Liver (tissue), 10 donors: ENCODE measurements at places on chromosomes 16 and 17. TPM values are rescaled to one million over a fixed set of nuclear protein-coding genes. Genes with fewer than 3 reads are reported as not detected.
A peak's percentile ranks its signal among the peaks of the same experiment; 100 is the strongest.

DNA sequence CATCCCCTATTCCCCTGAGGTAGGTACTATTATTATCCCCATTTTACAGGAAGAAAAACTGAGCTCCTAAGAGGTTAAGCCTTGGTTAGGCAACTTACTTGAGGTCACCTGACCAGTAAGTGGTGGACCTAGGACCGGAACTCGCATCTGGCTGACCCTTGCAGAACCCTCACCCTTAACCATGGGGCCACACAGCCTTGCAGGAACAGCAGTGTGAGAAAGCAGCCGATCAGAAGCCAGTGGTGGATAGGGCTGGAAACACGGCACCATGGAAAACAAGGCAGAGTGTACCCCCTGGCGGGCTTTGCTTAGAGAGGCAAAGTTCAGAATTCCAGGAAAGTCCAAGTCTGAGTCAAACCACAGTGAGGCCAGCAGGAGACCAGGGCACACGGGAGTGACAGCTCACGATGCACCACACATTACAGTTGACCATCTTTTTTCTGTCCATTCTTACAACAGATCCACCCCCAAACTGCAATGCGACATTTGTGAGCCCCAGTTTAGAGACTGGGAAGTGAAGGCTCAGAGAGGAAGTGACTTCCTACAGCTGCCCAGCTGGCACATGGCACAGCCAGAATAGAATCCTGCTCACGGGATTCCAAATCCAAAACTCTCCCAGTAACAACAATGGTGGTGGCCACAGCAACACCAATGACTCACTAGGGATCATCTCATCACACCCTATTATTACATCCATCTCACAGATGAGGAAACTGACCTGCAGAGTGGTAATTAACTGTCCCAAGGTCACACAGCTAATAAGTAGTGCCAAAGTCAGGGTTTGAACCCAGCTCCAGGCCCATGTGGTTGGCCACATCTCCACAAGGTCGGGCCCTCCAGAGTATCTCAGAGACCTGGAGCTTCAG is 20.3 kb downstream of the KIFC3 start:
- DNase-seq: no peak
- H3K36me3 ChIP-seq: peaks cover 21% of the 10 kb centered on the region
- H3K4me3 ChIP-seq: no peak overlapping the region

DNA sequence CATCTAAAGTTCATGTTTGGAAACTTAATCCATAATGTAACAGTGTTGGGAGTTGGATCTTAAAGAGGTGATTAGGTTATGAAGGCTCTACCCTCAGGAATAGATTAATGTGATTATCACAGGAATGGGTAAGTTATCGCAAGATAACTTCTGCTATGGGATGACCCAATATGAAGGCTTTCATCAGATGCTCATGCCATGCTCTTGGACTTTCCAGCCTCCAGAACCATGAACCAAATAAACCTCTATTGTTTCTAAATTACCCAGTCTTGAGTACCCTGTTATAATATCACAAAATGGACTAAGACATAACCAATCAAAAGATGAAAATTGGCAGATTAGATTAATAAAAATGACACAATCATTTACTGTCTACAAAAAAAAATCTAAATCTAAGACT is 906.9 kb upstream of the SOX9 start:
- no peaks in the 10 kb centered on the region for H3K4me1 ChIP-seq
- H3K27me3 ChIP-seq: no peaks in the 10 kb centered on the region
- H3K27ac ChIP-seq: no peak overlapping the region
- no peak for DNase-seq

GRCh38 chr16:50395763-50396710 is 27.2 kb upstream of the BRD7 start:
- H3K4me1 ChIP-seq: no peaks in the 10 kb centered on the region
- no peak overlapping the region for H3K27ac ChIP-seq
- no peak overlapping the region for H3K4me3 ChIP-seq
- H3K27me3 ChIP-seq: no peaks in the 10 kb centered on the region
- DNase-seq: no peak

DNA sequence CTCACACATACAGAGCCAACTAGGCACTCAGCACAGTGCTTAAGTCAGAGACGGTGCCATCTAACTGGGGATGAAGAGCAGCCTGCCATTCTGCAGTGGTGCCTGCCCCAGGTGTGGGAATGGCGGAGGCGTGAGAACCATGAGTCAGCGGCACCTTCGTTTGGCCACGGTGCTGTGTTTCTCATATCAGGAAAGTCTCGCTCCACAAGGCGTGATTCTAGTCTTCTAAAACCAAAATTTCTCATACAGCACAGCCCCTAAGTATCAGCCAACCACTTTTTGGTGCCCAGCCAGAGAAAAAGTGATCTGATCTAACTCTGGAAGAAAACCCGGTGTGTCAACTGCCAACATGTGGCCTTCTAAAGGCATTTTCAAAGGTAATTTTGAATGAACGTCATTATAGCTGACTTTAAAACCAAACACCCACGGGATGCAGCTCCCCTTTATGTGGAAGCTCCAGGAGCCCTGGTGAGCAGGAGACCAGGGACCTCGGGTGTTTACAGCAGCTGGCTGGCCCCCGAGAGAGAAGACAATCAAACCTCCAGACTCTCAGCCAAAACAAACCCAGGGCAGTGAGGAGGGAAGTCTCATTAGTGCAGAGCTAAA is 54.6 kb downstream of the ABCC12 start:
- peaks cover 2% of the 10 kb centered on the region for H3K27me3 ChIP-seq
- no peak overlapping the region for H3K4me3 ChIP-seq
- no peak for DNase-seq
- H3K36me3 ChIP-seq: no peaks in the 10 kb centered on the region

DNA sequence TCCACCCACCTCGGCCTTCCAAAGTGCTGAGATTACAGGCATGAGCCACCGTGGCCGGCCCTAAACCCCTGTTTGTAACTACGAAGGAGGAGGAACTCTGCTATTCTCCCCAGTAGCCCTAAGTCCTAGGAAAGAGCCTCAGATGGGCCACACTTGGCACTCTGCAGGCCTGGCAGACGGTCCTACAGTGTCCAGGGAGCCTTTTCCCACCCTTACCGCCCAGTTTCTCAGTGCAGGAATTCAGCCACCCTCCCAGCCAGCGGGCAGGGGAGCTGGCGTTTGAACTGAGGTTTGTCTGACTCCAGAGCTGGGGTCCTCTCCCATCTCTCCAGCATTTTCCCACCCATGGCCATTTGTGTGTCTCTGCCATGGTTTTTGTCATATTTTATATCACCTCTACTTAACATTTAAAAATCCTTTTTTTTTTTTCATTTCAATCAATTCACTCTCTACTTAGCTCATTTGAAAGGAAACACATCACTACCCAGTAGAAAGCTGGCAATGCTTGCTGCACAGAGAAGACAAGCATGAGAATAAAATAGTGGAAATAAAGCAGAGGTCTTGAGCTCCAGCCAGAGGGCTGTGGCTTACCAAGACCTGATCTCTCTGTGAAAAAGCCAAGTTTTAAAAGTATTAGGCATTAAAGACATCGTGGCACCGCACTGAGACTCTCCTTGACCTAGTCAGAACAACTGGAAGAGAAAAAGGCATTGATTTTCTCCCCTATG is 34.9 kb downstream of the BCO1 start:
- H3K4me1 ChIP-seq: no peaks in the 10 kb centered on the region
- H3K27ac ChIP-seq: no peak overlapping the region
- no peak overlapping the region for H3K4me3 ChIP-seq
- no peaks in the 10 kb centered on the region for H3K27me3 ChIP-seq

- no peak overlapping the region for H3K4me3 ChIP-seq
- DNase-seq: no peak
- H3K27me3 ChIP-seq: no peaks in the 10 kb centered on the region
- peaks cover 6% of the 10 kb centered on the region for H3K4me1 ChIP-seq
- H3K36me3 ChIP-seq: peaks cover 3% of the 10 kb centered on the region
- no peak overlapping the region for H3K27ac ChIP-seq
Measured at GRCh38 chr16:70399381-70399780, 39.5 kb downstream of the ST3GAL2 start.

- H3K36me3 ChIP-seq: no peaks in the 10 kb centered on the region
- no peak for DNase-seq
- peaks cover 9% of the 10 kb centered on the region for H3K4me1 ChIP-seq
- H3K27ac ChIP-seq: no peak overlapping the region
- no peak overlapping the region for H3K4me3 ChIP-seq
Measured at GRCh38 chr17:50161911-50162288, 3.9 kb upstream of the SGCA start.

- no peak overlapping the region for H3K4me3 ChIP-seq
- H3K4me1 ChIP-seq: no peaks in the 10 kb centered on the region
- no peaks in the 10 kb centered on the region for H3K27me3 ChIP-seq
- H3K36me3 ChIP-seq: no peaks in the 10 kb centered on the region
- no peak for DNase-seq
- no peak overlapping the region for H3K27ac ChIP-seq
Measured at GRCh38 chr16:50815382-50815781, 73.5 kb downstream of the CYLD start.

- H3K4me1 ChIP-seq: no peaks in the 10 kb centered on the region
- no peak overlapping the region for H3K4me3 ChIP-seq
- H3K27me3 ChIP-seq: no peaks in the 10 kb centered on the region
Measured at GRCh38 chr16:73563709-73564108, 515.8 kb upstream of the ZFHX3 start.

GRCh38 chr17:48110761-48111160 is 3.2 kb downstream of the SNX11 start:
- no peaks in the 10 kb centered on the region for H3K36me3 ChIP-seq
- DNase-seq: no peak
- no peak overlapping the region for H3K4me3 ChIP-seq
- no peak overlapping the region for H3K27ac ChIP-seq
- no peaks in the 10 kb centered on the region for H3K27me3 ChIP-seq

DNA sequence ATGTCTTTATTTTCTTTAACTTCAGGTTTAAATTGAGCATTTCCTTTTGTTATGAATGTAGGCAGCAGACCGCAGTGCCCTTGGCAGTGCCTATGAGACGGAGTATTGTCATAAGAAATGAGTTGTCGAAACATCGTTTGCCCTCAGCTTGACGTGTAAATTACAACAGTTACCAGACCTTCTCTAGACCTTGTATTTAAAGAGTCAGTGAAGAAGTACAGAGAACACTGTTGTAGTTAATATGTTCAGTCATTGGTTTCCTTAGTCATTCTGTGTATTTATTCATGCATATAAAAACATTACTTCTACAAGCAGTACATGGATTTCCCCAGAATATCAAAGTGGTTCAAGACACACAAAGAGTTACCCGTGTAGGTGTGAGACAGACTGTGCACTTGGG is 19.0 kb downstream of the IRF8 start:
- no peak overlapping the region for H3K4me3 ChIP-seq
- peaks cover 42% of the 10 kb centered on the region for H3K36me3 ChIP-seq
- H3K27me3 ChIP-seq: no peaks in the 10 kb centered on the region
- no peak overlapping the region for H3K27ac ChIP-seq
- no peak for DNase-seq

DNA sequence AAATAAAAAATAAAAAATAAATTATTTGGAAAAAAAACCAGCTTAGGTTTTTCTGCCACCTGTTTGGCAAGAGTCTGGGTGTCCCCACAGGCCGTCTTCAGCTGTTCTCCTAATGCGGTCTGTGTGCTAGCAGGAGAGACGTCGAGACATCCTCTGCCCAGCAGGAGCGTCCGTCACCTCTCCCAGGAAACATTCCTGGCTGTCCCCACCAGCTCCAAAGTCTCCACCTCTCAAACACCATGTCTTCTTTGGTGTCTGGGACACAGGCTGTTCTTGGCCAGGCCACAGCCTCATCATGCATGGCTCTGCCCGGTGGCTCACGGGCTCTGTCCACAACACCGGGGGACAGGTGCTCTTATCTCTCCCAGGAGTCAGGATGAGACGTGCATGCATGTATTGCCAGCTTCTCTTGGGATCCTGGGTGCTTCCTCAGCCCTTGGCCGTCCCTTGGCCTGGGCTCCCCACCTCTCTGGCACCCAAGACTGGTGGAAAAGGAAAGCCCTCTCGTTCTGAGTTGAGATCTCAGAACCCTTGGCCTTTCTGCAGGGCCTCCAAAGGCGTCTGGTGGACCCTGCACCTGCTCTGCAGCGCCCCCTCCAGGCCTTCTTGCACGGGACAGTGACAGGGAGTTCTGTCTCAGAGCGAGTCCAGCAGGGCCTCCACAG is 84.9 kb upstream of the CBX4 start:
- no peak overlapping the region for H3K27ac ChIP-seq
- H3K4me1 ChIP-seq: peaks cover 8% of the 10 kb centered on the region
- DNase-seq: peak; percentile 58

GRCh38 chr16:59192551-59193199 is 458.6 kb upstream of the GOT2 start:
- no peaks in the 10 kb centered on the region for H3K27me3 ChIP-seq
- no peaks in the 10 kb centered on the region for H3K36me3 ChIP-seq
- no peaks in the 10 kb centered on the region for H3K4me1 ChIP-seq

WFIKKN1 gene
- 0.24 TPM for polyA plus RNA-seq

GNG13 gene
- polyA plus RNA-seq: not detected

COTL1 gene
- polyA plus RNA-seq: 33.0 TPM

PIRT gene
- not detected for polyA plus RNA-seq

SEPHS2 gene
- 143 TPM for polyA plus RNA-seq

LITAF gene
- polyA plus RNA-seq: 65.2 TPM
